Left kidney (tissue), 8 donors: ENCODE measurements at places on chromosomes 1 and 21. TPM values are rescaled to one million over a fixed set of nuclear protein-coding genes. Genes with fewer than 3 reads are reported as not detected.

- DNase-seq: no peak
These were observed 151.8 kb downstream of the PTPRU start for GRCh38 chr1:29388170-29388569.

AGBL4 gene
- polyA plus RNA-seq: 1.2 TPM

DNA sequence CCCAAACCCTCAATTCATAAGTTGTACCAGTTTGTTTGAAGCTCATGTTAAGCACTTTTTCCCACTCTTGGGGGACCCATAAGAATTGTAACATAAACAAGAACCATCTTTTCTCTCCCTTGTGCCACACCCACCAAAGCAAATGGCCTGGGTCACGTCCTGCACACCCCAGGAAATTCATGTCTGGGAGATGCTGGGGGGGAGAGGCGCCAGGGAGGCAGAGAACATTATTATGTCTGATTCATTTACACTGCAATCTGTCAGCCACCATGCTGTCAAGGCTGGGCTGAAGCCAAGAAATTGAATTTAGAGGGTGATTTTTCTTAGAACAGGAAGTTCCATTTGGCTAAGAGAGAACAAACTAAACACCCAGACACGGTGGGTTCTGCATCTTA, 37.2 kb upstream of the IPO9 start:
- DNase-seq: peak; percentile 50

DENND2C gene
- polyA plus RNA-seq: 5.4 TPM

- no peak for DNase-seq
These were observed 165.6 kb downstream of the C1orf21 start for GRCh38 chr1:184552446-184552845.

DNA sequence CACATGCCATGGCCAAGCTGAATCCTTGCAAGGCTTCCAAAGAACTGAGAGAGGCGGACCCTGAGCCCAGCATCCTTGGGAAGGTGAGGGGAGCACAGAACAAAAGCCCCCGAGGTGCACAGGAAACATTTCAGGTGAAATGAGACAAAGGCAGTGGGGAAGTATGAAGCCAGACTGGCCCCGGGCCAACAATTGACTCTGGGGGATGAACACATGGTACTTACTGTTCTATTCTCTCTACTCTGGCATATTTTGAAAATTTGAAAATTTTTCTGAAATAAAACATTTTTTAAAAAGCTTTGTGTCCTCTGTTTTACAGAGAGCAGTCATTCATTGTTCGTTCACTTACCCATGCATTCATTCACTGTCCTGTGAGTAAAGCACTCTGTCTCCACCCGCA, 77.7 kb downstream of the GRIK3 start:
- DNase-seq: no peak
